ENCODE measurements at places on chromosomes 4 and X.

DNA sequence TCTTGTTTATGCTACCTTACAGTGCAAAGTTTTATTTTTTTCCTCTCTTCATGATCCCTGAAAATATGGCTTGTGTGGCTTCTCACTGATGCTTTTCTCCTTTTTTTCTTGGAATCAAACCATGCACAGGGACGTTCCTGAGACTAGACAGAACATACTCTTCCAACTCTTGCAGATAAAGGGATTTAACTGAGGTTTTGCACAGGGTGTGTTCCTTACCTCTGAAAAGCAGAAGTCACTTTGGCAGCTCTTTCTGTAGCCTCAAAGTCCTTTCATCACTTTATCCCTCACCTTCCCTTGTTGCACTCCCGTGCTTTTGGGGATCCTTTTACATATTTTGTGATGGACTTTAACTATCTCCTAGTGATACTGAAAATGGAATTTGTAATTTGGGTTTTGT lies 300.1 kb downstream of the SPRY1 start:
- no peak for DNase-seq

GRCh38 chr4:28831867-28832266 lies 1888.3 kb upstream of the PCDH7 start:
- DNase-seq: no peak

DNA sequence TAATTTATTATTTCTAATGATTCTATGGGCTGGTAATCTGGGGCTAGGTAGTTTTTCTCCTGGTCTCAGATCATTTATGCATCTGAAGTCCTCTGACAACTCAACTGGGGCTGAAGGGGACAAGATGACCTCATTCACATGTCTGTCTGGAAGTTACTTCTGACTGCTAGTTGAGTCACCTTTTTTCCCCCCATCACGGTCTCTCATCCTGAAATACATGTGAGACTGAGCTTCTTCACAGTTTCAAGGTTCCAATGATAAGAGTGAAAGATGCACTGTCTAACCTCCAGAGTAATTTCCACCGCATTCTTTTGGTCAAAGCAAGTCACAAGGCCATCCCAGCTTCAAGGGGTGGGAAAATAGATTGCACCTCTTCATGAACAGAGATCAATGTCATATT lies 356.7 kb upstream of the RPS6KA3 start:
- DNase-seq: no peak

DNA sequence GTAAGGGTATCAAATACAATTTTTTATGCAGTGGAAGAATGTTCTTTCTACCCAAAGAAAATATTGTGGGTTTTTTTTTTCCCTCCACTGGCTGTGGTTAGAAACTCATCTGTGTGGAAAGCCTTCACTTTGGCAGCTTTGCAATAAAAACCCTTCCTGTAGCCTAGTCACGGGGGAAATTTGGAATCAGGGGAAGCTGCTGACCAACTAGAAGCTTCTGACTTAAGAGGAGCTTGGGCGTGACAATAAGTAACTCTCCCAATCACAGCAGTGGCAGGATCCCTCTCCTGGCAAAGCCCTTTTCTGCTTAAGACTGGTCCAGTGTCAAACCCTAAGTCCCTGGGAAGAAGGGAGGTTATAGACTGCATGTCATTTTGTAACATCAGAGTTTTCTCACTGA lies 87.9 kb downstream of the LRRC66 start:
- DNase-seq: no peak

GRCh38 chr4:137968956-137969678 lies 273.0 kb downstream of the SLC7A11 start:
- DNase-seq: no peak

DNA sequence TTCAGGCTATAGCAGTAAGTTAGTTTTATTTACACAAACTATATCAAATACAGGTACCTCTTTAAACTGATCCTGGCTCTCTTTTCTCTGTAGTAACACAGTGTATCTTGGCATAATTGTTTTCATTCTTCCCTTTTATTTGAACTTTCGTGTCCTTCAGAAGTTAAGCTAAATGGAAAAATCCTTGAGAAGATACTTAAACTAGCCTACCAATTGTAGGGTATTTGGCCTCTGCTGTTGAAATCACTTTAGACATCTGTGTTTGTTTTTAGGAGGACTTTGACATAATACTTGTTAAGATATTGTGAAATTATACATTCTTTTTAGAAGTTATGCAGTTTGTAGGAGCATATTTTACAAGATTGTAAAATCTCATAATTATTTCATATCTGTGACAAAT lies 90.3 kb upstream of the GK2 start:
- DNase-seq: no peak

DNA sequence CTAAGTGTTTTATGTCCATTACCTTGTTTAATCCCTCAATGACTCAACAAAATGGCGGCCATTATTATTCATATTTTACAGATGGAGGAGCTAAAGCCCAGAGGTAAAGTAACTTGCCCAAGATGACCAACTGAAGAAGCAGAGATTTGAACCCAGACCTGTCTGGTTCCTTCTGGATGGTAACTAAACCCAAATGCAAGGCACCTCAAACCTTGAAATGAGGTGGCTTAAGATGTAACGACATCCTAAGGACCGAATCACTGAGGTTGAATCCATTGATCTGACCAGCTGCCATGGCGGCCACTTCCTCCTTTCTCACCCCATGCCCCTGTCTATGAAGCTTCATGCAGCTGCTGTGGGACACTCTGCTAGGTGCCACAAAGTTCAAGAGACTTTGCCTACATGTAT lies 932 bp downstream of the TLR10 start:
- DNase-seq: no peak

DNA sequence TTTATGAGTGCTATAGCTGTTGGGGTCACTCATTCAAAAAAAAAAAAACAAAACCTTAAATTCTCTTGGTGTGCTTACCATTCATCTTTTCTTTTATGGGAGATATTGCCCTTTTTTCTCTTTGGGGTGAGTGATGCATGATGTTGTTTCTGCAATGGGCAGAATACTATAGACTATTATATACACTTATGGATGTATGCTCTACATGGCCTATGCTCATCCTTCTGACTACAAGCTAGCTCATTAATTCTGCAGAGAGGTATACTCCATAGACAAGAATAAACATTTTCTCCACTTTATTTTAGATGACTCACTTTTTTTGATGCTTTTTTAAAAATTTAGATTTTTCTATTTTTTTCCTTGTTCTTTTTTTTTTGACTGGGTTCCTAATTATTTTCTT lies 160.3 kb upstream of the ANK2 start:
- DNase-seq: no peak

DNA sequence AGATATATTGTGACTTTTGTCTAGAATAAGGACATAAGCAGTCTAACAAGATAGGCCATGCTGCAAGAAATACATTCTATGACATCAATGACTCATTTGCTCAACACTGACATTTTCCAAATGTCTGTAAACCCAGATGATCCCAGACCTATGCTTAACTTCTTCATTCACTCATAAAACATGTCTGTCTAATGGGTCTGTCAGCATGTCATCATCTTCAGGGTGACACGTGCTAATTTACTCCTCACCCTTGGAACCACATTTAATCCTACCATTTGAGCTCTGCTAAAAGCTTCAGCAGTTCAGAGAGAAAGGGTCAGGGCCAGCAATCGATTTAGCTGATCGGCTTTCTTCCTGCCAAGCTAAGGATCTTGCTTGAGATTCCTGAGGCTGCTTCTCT lies 109.4 kb upstream of the MAP3K15 start:
- DNase-seq: no peak

- DNase-seq: no peak
Observed at GRCh38 chrX:118114971-118115370, 1.6 kb downstream of the KLHL13 start.

- DNase-seq: no peak
Observed at GRCh38 chr4:106318511-106318910, 2.2 kb downstream of the AIMP1 start.

GRCh38 chrX:119693040-119693995 lies at the start of gene SEPTIN6:
Gene SEPTIN6, minus strand, starts transcription at chrX:119693168. Its CDS starts 63 bp downstream, at chrX:119693105.
- peak; percentile 87 for DNase-seq

DNA sequence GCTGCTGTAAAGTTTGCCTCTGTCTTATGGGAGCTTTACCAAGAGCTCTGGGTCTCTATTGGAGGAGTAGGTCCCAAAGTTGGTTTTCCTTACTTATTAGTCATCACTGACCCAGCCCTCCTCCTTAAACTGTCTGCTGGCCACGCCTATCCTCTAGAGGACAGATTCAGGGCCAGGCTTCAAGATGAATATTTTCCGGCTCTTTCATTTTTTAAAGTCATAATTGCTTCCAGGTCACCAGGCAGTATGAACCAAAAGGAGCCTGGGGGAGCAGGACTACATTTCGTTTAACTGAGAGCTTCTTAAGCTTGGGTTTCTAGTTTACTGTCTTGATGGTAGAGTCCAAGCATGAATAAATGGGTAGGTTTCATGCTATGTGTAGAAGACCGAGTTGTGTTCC lies 13.7 kb downstream of the BCORL1 start:
- DNase-seq: no peak

- DNase-seq: no peak
Observed at GRCh38 chrX:77453190-77453589, 6.0 kb downstream of the FGF16 start.

DNA sequence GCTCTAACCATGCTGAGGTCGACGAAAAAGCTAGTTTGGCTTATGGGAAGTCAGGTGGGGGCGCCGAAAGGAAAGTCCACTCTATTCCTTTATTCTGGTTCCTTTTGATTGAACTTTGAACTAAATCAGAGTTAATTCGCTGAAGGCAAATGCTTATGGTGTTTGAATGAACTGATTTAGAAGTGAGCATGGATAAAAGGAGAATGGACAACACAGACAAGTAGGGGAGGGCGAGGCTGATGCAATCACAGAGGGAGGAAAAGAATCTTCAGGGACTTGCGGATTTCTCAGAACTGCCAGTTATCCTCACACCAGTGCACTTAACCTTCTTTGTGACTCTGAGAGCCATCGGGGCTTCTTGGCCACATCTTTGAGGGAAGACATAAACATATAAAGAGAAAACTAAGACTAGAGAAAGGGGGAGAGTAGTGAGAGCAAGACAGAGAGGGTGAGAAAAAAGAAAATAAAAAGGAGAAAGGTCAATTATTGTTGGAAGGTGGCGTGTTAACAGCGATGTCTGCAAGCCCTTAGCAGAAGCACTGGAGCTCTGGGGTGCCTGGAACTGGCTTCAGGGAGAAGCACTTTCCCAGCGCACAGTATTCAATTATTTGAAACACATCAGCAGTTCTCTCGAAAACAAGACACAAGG lies 79.6 kb upstream of the PLAC1 start:
- no peak for DNase-seq

DNA sequence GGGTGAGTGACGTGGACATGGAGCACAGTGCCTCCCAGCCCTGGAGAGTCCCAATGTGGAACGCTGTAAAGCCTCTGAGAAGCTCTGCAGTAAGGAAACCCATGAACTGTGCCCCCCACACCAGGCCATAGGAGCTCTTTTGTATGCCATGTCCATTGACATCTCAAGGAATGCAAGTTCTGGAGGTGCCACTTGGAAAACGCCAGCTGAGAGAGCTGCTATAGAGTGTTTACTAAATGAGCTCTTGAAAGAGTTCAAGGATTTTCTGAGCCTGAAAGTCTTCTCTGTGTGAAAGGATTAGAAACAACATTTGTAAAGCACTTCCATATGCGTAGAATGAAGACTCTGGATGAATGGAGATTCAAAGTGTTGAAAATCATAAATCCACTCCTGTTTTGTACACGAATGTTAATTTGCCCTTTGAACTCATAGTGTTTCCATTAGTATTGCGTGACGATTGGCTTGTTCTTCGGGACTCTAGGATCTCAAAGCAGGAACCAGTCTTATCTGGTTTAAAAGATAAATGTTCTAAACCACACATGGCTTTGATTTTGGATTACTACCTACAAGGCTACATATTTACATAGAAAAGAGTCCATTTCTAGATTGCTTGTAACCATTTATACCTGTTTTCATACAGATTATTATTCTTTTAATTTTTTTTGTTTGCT lies 41.8 kb upstream of the STOX2 start:
- no peak for DNase-seq

- DNase-seq: no peak
Observed at GRCh38 chr4:183202523-183202922, 103.5 kb downstream of the WWC2 start.

- no peak for DNase-seq
Observed at GRCh38 chr4:140816806-140817510, 60.8 kb upstream of the TBC1D9 start.

- DNase-seq: no peak
Observed at GRCh38 chr4:55931833-55932232, 16.9 kb upstream of the CEP135 start.

- no peak for DNase-seq
Observed at GRCh38 chrX:37776987-37777325, 2.9 kb upstream of the CYBB start.

DNA sequence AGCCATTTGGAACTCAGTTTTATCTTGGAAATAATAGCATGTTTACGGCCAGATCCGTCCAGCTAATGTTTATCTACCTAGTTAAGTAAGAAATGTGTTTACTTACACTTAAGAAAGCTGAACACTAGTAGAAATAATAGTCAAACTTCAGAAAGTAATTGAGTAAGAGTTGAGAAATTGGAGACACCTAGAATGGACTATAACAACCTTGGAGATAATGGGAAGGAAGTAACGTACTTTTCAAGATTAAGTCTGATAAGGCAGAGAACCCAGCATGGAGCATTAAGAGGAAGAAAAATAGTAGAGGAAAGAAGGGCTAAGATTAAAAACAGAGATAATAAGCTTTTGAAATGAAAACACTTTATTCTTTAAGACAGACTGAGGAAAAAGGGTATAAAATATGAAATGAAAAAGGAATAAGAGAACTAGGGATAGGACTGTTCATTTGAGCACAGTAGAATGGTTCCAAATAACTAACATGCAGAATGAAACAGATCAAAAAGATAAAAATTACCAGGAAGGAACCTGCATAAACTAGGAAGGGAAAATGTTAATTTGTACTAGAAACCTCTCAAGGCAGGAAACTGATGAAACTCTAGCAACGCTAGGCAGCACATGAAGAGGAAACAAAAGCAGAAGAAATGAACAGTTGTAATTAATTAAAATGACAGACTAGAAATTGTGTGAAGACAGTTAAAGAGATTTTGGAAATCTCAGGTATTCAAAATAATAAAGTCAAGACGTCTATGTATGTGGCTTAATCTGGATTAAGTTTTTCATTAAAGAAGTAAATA lies 71.7 kb downstream of the FBXW7 start:
- no peak for DNase-seq

- DNase-seq: no peak
Observed at GRCh38 chrX:20477836-20478524, 211.3 kb upstream of the RPS6KA3 start.

DNA sequence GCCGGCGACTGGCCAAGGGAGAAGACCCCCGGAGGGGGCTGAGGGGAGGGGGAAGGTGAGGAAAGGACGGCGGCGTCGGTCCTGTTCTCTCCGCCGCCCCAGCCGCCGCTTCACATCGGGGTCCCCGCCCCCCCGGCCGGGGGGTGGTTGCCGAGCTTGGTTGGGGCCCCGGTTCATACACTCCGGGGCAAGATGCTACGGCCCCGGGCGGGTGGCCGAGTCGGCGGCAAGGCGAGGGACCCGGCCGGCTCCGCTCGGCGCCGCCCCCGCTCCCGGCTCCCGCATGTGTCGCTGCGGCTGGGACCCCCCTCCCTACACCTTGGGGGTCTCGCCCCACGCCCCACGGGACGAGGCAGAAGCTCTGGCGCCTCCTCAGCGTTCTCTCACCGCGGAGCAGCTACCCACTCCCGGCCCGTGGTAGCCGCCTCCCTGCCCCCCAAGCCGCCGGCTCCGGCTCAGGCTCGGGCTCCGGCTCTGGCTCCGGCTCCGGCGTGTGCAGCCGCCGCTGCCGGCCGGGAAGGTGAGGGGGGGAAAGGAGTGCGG lies 461 bp downstream of the FBXW7 start:
- no peak for DNase-seq

Measured in Jurkat, Clone E6-1 (cell line).